ENCODE measurements at places on chromosomes 5 and 9.

GRCh38 chr5:64188776-64189175, 23.1 kb downstream of the RNF180 start:
- DNase-seq: no peak

DNA sequence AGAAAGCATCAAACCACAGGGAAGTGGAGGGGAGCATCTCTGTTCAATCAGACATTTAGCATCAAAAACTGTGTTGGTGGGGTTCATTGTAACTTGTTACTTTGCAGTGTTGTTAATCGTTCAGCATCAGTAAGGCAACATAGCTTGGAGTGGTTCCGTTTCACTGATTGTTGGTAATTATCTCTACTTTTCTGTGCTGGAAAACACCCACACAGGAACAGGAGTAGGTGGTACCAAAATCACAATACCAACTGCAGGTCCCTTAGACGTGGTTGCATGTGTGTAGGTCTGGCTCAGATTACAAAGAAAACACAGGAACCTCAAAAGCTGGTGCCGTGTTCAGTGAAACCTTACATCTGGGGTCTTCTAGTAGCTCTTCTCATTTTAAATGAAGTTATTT, 146.8 kb downstream of the RNF180 start:
- DNase-seq: no peak

DNA sequence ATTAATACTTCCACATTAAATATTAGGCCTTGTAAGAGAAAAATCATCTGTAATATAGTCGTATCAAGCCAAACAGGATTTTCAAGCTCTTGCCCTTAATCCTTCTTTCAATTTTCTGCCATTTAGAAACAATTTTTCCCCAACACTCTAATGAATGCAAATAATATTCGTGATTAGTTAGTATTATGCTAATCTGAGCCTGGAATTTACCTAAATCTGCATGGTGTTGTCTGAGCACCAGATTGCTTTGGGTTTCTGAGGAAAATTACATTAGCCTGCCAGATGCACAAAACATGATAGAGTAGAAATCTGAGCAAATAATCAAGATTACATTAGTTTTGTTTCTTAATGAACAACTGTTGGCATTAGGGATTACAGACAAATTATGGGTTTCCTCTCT, 176.6 kb downstream of the ZDHHC21 start:
- no peak for DNase-seq

- DNase-seq: no peak
Measured at GRCh38 chr5:60356745-60357144, 343.2 kb downstream of the DEPDC1B start.

- no peak for DNase-seq
Measured at GRCh38 chr5:119527351-119527750, 75.1 kb downstream of the HSD17B4 start.

- no peak for DNase-seq
Measured at GRCh38 chr9:134205672-134206310, 41.4 kb upstream of the RNU6ATAC start.

GRCh38 chr9:133303266-133304157, 28.5 kb upstream of the ABO start:
- DNase-seq: no peak

- no peak for DNase-seq
Measured at GRCh38 chr9:121909111-121909510, 184.0 kb downstream of the TTLL11 start.

GRCh38 chr5:81694726-81695125, 56.2 kb downstream of the SSBP2 start:
- DNase-seq: no peak

DNA sequence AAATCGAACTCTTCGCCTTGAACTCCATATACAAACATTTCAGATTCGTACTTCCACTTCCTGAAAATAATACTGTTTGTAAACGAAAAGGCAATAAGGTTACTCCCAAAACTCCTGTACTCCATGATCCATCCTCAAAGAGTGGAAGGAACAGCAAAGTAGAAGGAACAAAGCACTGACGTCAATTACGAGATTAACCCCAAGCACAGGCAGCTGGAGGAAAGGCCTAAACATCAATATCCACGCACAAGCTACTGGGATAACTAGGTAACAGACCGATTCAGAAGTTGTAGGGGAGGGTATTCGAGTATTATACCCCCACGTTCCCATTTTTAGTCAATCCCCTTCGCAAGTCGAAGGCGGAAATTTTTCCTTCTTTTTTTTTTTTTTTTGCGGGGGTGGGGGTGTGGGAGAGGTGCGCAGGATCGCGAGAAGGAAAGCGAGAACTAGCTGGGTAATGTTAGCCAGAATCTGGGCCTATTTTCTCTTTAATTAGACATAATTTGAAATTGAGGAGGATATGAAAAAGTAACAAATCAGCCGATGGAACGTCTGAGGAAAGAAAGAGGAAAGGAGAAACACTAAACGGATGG, 909 bp downstream of the AFF4 start:
- peak; percentile 12 for DNase-seq

- DNase-seq: no peak
Measured at GRCh38 chr5:149323621-149324205, 21.6 kb upstream of the GRPEL2 start.

DNA sequence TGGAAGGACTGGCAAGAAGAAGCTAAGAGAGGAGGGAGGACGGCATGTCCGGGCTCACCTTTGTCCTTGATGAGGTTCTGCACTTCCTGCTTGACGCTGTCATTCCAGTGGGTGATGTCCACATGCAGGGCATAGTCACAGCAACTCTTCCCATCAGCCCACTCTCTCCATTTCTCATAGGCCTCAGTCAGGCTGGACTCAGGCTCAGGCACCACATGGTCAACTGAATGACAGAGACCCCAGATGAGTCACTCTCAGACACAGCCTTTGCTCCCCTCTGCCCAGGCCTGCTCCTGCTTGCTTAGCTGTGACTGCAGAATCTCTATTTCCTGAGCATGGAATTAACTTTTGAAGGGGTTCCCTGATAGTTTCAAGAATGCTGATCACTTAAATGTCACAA, 94.2 kb downstream of the DPYSL3 start:
- no peak for DNase-seq

GRCh38 chr5:143234162-143234842, 169.2 kb downstream of the NR3C1 start:
- no peak for DNase-seq

DNA sequence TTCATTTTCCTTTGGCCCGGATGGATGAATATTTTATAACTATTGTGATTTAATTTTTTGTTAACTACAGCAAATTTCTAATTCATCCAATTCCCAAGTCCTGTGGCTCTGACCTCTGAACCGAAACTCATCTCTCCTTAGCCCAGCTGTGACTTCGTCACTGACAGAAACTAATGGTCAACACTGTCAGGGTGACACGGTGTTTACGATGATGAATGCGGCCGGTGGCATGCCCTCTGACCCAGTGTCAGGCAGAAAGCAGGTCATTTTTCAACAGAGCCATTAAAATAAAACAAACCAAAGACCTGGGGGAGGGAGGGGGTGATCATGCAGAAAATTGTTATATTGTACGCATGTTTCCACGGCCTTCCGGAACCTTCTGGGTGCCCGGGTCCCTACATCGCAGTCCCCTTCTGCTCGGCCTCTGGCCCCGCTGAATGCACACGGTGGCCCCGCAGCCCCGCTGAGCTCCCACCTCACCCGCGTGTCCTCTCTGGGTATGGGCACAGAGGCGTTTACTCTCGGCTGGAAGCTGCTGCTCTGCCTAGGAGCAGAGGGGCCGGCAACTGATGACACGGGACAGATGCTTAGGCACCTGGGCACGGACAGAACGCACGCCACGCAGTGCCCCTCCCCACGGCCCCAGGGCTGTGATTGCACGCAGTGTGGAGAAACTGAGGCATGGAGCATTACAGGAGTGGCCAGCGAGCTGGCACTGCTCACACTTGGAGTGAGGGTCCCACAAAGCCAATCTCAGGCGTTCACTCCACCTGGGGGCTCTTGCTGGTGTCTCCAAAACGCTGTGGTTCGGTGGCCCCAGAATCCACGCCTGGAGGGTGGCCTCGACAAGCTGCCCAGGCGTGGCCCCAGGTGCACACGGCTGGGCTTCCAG, 8.1 kb downstream of the CCDC187 start:
- no peak for DNase-seq

DNA sequence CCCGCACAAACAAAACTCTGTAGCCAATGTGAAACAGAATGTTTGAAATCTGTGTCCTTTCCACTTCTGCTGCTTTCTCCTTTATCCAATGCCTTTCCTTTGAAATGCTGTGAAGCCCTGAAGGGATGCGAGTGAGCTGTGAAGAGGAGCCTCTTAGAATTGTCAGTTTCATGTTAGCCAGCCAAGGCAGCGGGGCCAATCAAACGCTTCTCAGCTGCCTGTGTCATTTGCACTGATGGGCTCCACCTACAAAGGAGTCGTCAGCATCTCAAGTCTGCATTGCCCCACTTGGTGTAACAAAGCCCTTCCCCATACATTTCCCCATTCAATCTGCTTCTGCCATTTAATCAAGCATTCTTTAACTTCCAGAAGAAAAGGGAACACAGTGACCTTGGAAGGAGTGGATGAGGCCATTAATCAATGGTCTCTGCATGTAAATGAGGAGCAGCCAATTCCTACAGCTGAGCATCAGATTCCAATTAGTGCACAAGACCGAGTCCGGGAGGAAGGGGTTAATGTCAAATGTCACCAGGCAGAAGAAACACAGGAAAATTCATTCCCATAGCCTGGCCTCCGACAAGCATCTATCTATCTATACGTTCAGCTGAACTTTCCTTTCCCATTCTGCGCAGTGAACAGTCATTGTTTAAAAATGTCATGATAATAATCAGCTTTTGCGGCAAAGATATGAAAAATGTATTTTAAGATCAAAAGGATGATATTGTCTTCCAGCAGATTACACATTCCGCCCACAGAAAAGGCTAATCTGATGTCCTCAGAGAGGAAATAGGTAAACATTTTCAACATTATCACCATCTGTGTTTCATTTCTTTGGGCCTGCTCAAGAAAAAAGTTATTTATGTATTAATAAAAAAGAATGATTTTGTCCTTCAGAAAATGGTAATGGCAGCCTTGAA, 154.6 kb downstream of the FSTL4 start:
- peak; percentile 88 for DNase-seq

DNA sequence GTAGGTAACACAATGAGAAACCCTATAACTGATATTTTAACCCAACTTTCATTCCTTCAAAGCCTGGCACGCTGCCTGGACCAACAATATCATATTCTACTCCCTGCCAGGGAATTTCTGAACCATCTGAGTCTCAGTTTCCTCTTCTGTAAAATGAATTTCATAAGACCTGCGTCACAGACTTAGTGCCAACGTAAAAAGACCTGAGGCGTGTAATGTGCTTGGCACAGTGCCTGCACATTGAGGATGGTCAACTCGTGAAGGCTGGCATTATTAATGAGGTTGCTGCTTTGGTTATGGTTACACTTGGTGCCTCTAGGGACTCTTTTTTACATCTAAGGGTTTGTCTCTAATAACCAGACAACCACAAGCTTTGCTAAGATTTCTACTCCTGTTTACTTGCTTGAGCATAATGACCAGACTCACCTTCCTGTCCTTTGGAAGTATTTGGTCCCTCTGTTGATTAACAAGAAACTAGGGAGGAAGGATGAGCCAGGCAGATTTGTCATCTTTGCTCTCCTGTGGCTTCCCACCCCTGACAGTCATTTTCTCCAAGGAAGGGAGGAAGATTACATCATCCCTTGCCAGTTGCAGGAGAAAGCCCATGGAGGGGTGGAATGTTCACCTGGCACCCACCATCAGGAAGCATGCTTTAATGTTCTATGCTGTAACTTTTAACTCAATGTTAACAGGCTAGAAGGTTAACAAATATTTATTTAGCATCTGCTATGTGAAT, 79.0 kb downstream of the PAPPA start:
- no peak for DNase-seq

Measured in T-helper 2 cell (primary cell).